HFFc6 (cell line): ENCODE measurements at places on chromosomes 5 and 9.
A peak's percentile ranks its signal among the peaks of the same experiment; 100 is the strongest.

DNA sequence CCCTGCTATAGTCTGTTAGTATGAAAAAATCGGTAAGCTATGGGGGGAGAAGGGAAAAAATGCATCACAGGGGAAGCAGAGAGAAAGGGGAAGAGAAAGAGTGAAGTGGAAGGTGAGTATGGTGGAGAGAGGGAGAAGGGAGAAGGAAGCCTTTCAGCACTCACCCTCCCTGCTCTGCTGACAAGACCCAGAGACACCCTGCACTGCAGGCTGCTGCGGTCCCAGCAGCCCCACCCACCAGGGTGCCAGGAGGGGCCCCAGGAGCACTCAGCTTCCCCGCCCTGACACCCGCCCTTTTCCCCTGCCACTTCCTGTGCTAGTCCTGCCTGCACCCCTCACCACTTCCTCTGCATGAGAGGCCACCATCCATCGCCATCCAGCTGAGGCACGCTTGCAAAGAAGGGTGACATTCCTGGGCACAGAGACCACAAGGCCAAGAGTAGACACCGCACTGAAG, 12.7 kb downstream of the STK10 start:
- no peak for DNase-seq

DNA sequence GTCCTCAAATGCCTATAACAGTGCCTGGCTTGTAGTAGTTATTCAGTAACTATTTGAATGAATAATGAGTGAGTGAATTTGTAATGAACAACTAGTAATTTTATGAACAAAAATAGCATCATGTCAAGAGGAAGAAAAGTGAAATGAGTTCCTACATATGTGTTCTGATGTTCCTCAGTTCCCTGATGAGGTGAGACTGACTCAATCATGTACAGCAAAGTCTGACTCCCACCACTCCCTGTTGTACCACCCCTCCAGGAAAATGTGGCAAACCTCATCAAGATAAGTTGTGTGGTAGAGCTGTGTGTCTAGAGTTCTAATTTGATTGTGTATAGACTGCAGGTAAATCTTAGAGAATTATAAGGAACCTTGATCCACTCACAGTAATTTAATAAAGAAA, 201.6 kb downstream of the GOLPH3 start:
- no peak for DNase-seq

DNA sequence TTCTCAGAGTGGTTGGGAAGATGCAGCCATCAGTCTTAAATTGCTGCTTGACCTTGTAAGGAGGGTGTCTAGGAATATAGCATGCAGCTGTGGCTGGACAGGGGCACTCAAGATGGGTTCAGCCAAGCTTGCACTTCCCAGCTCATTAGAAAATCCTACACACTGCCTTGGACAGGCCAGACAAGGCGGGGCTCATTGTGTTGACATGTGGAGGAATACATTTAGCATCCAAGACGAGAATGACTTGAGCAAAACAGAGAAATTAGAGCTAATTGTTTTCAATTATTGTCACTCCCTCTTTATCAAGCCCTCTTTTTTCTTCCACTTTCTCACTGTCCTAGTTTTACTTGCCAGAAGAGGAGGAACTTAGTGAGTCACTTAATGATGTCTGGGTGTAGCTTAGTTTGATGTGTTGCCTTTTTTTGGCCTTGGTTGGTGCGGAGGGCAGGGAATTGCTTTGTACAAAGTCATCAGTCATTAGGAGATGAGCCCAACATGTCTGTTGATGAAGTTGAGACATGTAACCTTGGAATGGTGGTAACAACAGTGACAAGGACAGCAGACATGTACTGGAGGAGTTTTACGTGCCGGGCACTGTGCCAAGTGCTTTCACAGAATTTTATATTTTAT, 1219.3 kb upstream of the WWC1 start:
- DNase-seq = no peak

GRCh38 chr9:113511856-113512761, 48.6 kb downstream of the RGS3 start:
- peak; percentile 33 for DNase-seq

- peak; percentile 72 for DNase-seq
These were observed 211.6 kb downstream of the MAST4 start for GRCh38 chr5:66807743-66808142.
